ENCODE measurements at places on chromosomes 5 and 9.
A peak's percentile ranks its signal among the peaks of the same experiment; 100 is the strongest.

GRCh38 chr9:113370806-113371325 lies 5.9 kb downstream of the HDHD3 start:
- DNase-seq = no peak

GRCh38 chr9:137366891-137367381 lies 56.0 kb downstream of the EXD3 start:
- DNase-seq = no peak

- no peak for DNase-seq
These were observed 21.4 kb downstream of the PLAA start for GRCh38 chr9:26925609-26926008.

GRCh38 chr9:99162759-99163364 lies 57.9 kb downstream of the TGFBR1 start:
- DNase-seq = peak; percentile 45

DNA sequence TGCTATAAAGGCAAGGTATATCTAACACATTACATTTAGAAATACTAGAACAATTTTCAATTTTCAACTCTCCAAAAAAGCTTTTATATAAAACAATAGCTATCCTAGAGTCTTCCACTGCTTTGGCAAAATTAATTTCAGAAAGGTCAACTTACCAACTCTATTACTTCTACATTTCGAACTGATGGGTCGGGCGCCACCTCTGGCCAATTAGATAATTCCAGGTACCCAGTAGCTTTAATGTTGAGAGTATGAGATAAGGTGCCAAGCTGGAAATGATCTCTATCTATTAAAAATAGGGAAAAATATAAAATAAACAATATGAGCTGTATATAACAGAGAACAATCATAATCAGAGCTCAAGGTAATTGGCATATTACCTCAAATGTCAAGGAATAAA lies 166.6 kb downstream of the AP3B1 start:
- no peak for DNase-seq
